ENCODE measurements at places on chromosomes 4 and X.

GRCh38 chr4:147090486-147090885, 144.8 kb upstream of the TTC29 start:
- DNase-seq, result no peak

DNA sequence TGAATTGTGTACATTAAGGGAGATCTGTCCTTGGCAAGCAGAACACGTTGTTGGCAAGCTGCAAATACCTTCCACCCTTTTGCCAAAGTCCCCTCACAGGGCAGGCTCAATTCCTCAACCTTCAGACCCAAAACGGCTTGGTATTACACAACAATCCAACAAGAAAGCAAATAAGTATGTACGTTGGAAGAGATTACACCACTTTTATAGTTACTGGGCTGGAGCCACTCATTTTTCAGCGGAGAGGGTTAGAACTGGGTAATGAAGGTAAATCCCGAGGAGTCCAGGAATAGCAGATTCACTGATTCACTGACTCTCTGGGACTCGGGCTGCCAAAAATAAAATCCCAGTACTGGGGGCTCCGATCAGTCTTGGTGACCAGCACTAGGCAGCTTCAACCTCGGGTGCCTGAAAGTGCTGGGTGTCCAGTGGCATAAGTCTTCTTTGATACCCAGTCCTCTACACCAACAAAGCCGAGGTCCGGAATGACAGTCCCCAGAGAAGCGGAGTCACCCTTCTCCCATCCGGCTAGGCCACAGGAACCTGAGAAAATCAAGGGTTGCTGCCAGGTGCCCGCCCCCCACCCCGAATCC, 587 bp downstream of the TIMM8A start:
- DNase-seq, result no peak

GRCh38 chrX:154373340-154374306, 811 bp downstream of the FLNA start:
- no peak for DNase-seq

DNA sequence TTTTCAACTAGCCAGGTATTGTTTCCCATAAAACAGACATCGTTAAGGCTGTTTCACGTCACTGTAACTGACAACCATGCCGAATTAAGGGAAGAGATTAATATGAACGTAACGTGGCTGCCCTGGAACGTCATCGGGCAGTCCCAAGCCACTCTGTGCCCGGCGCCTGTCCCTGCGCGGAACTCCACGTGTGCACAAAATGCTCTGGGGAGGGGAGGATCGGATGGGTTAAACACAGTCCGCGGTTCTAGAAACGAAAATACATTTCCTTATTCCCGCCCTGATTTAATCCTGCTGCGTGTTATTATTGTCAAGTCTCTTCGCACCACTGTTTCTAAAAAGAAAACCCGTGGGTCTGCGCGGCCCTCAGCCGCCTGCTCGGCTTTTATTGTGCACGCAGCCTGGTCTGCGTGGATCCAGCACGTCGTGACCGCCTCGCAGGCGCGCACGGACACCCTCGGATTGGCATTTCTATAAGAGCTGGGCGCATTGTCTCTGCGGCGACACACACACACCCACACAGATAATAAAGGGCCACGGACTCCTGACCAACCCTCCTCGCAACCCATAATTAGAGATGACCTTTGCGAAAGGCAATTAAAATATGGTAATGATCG, 69.6 kb upstream of the BCOR start:
- DNase-seq, result no peak

GRCh38 chr4:120829113-120829831, 93.3 kb downstream of the PRDM5 start:
- DNase-seq, result no peak

DNA sequence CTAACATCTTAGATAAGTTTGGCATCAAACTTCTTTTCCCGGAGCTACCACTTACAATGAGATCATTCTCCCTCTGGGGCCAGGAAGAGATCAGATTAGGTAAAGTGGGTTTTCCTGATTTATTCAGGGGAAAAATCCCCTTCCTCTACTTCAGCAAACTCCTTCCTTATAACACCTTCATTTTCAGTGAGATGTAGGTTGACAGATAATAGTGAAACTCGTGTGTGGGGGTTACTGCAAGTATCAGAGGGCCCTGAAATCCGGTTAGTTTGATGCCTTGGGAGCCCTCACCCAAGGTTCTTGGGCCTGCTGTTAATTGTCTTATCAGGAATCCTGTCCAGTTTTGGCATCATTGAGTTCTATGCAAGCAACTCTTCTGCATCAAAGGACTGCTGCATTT, 10.8 kb downstream of the FTHL17 start:
- no peak for DNase-seq

DNA sequence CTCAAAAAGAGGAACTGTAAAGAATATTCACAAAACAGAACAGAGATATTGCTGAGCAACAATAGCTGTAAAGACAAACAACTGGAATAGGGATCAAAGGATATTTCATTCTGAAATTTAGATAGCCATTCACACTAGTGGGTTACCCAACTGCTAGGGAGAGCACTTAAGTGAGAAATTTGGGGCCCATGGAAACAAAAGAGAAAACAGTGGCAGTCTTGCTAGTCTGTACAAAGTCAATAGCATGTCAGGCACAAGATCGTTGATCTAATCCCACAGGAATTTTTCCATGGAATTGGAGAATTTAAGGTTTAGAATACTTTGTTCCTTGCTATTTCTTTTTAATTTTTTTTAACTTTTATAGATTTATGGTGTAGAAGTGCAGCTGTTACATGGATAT, 467.0 kb downstream of the PCDH18 start:
- DNase-seq, result no peak

- DNase-seq, result no peak
Observed at GRCh38 chrX:153214934-153215333, 35.9 kb downstream of the MAGEA1 start.

DNA sequence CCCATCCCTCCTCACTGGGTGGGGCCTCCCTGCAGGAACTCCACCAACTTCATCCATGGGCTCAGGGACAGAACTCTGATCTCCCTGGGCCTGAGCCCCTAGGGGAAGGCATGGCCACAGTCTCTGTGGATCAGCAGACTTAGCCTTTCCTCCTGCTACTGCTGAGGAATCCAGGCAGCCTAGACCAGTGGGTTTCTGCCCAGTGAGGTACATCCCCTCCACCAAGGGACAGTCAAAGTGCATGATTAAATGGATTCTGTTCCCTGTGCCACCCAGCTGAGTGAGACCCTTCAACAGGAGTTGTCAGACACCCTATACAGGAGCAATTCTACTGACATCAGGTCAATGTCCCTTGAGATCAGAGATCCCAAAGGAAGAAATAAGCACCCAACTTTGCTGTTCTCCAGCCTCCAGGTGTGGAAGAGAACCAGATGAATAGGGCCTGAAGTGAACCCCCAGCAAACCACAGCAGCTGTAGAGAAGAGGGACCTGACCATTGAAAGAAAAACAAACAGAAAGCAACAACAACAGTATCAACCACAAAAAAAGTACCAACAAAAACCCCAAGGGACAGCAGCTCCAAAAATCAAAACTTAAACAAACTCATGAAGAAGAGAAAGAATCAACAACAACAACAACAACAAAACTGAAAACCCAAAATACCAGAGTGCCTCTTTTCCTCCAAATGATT, 84.8 kb downstream of the CHIC1 start:
- no peak for DNase-seq

- DNase-seq, result no peak
Observed at GRCh38 chr4:83388313-83388676, 53.6 kb upstream of the HPSE start.

- no peak for DNase-seq
Observed at GRCh38 chr4:17597517-17597916, 16.9 kb upstream of the MED28 start.

- no peak for DNase-seq
Observed at GRCh38 chrX:136487647-136488046, at the start of gene BRS3. Gene BRS3 (plus strand): TSS chrX:136487947. CDS start chrX:136488115, 168 bp downstream.

DNA sequence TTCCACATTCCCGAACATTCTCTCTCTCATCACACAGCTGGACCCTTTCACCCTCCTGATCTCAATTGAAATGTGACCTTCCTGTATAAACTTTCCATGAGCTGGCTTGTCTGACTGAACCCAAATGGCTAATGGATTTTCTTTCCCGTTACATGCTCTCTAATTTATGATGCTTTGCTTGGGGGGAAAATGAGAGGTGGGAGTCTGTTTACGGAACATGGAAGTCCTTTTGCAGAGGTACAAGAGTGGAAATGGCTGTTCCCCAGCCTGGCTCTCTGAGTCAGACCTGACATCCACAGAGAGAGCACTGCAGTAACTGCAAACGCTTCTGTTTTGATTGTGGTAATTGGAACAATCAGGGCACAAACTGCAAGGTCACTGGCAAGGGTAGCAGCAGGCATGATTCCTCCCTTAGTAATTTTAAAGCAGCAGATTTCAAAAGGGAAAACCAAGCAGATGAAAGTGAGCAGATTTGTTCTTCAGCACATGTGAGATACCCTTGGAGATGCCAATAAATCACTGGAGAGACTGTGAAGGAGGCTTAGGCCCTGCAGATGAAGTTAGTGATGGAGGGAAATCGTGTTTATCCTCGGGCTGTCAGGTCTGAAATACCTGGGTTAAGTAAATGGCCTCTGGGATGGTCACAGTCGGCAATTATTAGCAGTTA, 83.9 kb downstream of the SNCA start:
- no peak for DNase-seq

GRCh38 chr4:173025131-173025530, 143.5 kb upstream of the GALNT7 start:
- DNase-seq, result peak; percentile 30

DNA sequence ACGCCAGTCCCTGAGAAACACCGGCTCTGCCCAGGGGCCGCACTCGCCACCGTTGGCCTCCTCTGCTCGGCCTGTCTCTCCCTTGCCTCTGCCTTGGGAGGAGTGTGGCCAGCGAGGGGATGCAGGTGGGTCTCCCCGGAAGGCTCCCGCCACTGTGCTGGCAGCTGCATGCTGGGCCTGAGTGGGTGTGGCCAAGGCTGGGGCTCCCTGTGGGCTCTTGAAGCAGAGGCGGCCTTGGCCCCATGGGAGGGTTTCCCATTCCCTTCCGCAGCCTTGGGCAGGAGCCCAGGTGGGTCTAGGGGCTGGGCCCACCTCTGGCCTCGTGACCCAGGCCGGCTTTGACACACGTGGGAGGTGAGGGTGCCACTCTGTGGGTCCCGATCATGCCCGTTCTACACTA, 19.1 kb downstream of the FGFRL1 start:
- DNase-seq, result no peak

DNA sequence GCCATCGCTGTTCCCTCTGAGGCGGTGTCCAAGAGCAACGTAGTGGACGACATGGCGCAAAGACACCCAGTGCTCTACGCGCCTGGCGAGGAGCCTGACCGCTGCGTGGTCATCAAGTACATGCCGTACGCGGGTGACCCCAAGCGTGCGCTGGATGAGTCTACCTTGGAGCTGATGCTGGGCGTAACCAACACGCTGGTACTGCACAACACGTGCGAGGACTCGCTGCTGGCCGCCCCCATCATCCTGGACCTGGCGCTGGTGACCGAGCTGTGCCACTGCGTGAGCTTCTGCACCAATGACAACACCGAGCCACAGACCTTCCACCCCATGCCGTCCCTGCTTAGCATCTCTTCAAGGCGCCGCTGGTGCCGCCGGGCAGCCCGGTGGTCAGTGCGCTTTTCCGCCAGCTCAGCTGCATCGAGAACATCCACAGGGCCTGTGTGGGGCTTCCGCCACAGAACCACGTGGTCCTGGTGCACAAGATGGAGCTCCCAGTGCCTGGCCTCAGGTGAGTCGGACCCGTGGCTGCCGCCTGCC, 129.0 kb downstream of the ANAPC4 start:
- no peak for DNase-seq

- no peak for DNase-seq
Observed at GRCh38 chrX:19855700-19856381, 31.6 kb downstream of the SH3KBP1 start.

DNA sequence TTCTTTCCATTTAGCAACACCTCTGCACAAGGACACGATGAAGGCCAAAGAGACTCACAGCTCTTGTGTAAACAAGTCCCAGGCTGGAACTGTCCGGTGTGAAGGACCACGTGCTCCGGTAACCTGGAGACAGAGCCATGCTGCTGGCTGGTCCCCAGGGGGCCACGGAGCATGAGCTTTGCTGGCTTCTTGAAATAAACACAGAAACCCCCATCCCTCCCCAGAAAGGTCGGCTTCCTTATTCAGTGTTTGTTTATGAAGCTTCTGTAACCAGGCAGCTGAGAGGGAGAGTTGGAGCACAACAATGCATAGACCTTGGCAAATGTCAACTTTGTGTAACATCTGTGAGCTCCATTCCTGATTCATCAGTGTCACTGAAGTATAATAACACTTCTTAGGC, 109.4 kb downstream of the GPR143 start:
- DNase-seq, result no peak

GRCh38 chrX:52424656-52425055, 55.8 kb downstream of the XAGE2 start:
- DNase-seq, result no peak

- no peak for DNase-seq
Observed at GRCh38 chr4:130296448-130296847, 1200.5 kb downstream of the C4orf33 start.

DNA sequence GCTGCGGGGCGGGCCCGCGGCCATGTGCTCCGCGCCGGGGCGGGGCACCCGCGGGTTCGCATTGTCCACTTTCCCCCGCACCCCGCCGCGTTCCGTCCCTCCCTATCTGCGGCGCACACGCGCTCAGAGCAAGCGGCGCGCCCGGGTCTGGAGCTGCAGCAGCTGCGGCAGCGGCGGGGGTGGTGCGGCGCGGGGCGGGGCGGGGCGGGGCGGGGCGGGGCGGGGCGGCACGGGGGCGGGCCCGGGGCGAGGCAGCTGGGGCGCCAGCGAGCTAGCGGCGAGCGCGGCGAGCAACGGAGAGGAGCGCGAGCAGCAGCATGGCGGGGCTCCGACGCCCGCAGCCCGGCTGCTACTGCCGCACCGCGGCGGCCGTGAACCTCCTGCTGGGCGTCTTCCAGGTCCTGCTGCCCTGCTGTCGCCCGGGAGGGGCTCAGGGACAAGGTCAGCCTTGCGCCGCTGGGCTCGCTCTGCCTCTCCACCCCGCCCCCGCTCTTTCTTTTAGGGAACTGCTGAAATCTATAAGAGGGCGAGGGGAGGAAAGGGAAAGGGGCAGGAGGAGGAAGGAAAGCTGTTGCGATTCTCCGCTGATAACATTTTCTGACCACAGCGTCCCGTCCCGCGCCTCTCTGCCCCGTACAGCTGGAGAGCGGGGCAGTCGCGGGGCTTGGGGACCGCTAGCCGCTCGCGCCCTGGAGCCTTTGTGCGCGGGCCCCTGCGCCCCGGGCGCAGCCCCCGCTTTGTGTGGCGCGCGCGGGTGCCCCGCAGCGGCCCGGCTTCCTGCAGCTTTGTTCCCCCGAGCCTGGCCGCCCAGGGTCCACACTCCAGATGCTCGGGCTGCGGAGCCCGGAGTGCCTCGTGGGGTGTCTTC, at the start of gene TMEM131L:
TSS of gene TMEM131L (plus strand) at position 280 of the 868 bp plus-strand sequence. CDS start at position 318, 38 bp downstream.
- no peak for DNase-seq

DNA sequence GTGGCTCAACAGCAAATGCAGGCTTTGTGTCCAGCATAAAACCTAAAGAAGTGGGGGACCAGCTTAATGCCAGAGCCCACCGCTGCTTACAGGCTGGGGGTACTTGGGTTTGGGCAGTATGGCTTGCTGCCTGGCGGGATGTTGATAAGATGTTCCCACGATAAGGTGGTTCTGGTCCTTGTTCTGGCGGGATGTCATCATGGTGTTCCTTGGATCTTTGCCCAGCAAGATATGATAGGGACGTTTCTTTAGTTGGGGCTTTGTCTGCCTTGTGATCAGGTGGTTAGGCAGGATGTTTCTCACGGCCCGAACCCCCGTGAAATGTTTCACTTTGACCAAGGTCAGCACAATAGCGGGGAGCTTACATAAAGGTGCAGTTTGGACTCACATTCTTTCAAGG, 35.3 kb downstream of the PNPLA4 start:
- no peak for DNase-seq

- no peak for DNase-seq
Observed at GRCh38 chr4:21949073-21949457, 493 bp upstream of the KCNIP4 start.

Measured in GM12864 (cell line).